ENCODE measurements at places on chromosomes 4 and X.

- DNase-seq: no peak
Observed at GRCh38 chr4:93897559-93897958, 69.0 kb downstream of the ATOH1 start.

DNA sequence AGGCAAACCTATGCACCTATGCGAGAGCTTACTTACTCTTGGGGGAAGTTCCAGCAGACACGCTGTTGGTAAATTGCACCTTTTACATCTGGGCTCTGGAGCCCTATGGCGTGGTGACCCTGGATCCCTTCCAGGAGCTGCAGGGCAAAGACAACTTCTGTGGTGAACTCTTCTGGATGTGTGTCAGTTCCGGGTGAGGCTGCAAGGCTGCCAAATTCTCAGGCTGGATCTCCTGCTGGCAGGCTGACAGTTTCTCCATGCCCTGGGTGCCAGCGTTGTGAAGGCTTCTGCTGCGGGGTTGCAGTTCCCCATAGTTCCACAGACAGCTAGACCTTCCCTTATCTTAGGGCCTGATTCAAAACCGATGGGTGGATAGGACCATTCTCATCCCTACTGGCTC, 37.9 kb downstream of the RAP2C start:
- DNase-seq: no peak

- DNase-seq: no peak
Observed at GRCh38 chr4:139416073-139416673, 37.7 kb upstream of the RAB33B start.

- no peak for DNase-seq
Observed at GRCh38 chrX:69237236-69237635, 72.0 kb upstream of the PJA1 start.

GRCh38 chrX:148043271-148043855, 62.2 kb downstream of the FMR1NB start:
- DNase-seq: no peak

- no peak for DNase-seq
Observed at GRCh38 chrX:10076765-10077164, 80.0 kb upstream of the CLCN4 start.

GRCh38 chr4:187227907-187228704, 504.4 kb upstream of the FAT1 start:
- DNase-seq: no peak

GRCh38 chrX:13649838-13650237, 3.1 kb upstream of the TCEANC start:
- DNase-seq: no peak

GRCh38 chrX:21943460-21944135, 3.1 kb downstream of the SMS start:
- no peak for DNase-seq

DNA sequence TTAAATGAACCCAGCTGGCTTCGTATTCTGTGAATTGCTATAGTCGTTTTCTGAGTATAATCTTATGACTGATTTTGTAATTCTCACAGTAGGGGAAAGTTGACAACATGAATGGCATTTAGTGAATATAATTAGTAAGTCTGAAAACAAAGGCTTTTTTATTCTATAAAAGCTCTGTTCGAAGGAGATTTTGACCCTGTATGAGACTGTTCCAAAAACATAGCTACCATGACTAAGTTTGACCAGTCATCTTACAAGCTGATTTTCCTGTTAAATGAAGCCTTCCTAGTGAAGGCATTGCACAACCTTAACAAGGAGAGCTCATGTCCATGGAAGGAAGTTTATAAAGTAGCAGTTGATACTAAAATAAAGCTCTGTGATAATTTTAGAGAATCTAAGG, 242.3 kb downstream of the RPA4 start:
- DNase-seq: no peak

GRCh38 chr4:22190855-22191254, 242.3 kb upstream of the KCNIP4 start:
- no peak for DNase-seq

DNA sequence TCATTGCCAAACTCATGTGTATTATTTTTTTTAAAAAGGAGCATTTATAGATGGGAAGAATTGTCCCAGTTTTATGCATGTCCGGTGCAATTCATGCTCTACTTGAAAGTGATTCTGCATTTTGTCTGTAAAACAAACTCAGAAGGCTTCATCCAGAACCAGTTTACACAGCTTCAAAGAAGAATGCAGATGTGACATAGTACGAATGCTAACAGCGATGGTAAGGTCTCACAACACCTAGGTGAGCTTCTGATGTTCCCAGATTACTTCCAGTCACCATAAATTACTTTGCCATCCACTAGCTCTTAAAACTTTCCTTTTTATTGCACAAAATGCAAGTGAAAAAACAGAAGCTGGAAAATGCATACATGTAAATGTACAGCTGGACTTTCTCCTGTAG, 41.5 kb upstream of the AGA start:
- no peak for DNase-seq

Data from DMS79 treated with DMSO at 0.1 percent for 48 hours (cell line).